ENCODE measurements at places on chromosomes 5 and 9.

GRCh38 chr5:76982450-76982849, 29.6 kb downstream of the CRHBP start:
- no peak for DNase-seq

DNA sequence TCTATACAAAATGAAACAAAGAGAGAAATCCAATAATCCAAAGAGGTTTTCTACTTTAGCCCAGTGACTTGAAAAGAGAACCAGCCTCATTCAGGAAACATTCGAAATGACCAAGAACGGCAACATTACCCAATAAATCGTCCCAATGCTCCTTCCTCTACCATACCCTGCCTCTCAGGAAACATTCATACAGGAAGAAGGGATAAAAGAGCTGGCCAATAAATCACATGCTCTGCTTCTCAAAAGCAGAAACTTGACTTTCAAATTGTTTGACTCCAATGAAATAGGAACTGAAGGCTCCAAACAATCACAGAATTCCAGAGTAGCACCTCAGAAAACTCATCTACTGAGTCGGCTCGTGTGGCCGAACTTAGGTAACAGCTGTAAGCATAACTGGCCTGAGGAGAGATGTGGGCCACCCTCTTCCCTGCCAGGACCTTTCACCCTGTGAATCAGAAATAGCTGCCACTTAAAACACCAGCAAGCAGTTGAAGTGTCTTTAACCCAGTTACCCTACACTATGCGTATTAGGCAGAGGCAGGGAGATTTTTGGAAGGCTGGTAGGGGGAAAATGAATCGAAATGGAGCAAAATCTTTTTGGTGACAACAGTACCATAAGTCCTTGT, 14.6 kb downstream of the ARL15 start:
- no peak for DNase-seq

GRCh38 chr9:131290036-131290766, 678 bp downstream of the PLPP7 start:
- DNase-seq, result no peak

DNA sequence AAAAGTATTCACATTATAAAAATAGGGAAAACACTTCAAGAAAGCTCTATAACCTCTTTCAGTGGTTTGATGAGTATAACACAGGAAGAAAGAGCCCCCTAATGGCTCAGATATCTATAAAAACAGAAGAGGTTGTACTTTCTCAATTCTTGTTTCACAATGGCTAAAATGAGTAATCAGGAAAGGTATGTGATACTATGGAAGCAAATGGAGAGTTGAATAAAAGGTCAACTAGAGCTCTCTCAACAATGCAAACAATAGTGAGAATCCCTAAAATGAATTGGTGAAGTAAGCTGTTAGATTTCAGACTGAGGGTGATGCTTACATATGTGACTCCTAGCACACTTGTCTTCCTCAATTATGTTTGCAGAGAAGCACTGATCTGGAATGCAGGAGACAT, 584.6 kb upstream of the CDH18 start:
- DNase-seq, result no peak

GRCh38 chr5:173808079-173808808, 79.9 kb upstream of the CPEB4 start:
- no peak for DNase-seq

Measured in T1000 (cell line).